Suppressor macrophage (primary cell): ENCODE measurements at places on chromosomes 3 and 15.

DNA sequence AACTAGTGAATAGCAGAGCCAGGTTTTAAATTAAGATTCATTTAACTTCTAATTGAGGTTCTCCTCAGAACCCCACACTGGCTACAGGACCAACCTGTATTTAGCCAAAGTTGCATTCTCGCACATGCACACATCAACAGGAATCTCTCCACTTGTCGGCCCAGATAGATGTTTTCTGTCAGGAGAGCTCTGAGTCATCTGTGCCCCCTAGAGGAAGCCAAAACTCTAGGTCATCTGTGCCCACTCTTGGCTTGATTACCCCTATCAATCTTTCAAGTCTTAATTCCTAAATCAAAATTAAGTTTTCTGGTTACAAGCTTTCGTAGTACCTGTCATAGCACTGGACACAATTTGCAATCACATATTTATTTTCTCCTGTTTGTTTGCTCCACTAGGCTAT, 104.9 kb upstream of the EOMES start:
- DNase-seq, result no peak

GRCh38 chr15:56094171-56094570, 100.8 kb upstream of the NEDD4 start:
- no peak for DNase-seq

DNA sequence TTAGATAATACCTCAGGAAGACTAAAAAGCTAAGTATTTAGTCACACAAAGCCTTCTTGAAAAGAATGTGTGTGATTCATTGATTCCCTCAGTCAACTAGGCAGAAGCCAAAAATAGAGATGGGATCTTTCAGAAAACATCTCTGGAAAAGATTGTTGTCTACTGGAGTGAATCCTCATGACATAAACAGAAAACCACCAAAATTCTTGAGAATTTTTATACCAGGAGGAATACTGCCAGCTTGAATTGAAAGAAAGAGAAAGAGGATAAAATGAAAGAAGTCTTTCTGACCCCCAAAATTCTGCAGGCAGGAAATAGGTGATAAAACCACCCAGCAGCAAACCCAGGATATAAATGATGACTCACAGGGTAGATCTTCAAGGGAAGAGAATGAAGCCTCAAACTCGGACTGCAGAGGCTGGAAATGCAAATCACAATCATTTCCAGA, 363.1 kb upstream of the PLSCR5 start:
- DNase-seq, result no peak

DNA sequence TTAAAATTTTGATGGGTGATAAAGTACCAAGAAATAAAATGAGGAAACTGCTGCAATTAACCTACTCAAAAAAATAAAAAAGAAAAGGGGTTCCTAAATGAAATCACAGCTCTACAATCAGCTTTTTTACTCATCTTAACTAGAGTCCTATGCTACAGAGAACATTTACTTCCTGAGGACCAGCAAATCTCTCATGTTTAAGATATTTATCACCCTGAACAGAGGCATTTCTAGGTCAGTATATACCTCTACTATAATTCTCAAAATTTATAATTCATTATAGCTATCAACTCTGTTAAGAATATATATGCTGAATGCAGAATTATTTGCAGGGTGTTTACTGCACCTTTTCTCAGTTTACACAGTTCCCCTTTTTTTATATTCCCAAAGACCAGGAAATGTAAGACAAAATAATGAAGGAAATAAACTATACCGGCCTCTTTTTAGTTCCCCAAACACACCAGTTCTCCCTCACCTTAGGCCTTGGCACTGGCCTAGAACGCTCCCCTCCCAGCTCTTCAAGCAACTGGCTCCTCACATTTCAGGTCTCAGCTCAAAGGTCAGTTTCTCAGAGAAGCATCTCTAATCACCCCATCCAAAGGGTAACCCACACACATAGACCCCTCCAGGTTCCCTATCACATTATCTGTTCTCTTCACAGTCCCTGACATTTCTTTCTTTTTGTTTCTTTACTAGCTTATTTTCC, 71.1 kb downstream of the LRRFIP2 start:
- no peak for DNase-seq

DNA sequence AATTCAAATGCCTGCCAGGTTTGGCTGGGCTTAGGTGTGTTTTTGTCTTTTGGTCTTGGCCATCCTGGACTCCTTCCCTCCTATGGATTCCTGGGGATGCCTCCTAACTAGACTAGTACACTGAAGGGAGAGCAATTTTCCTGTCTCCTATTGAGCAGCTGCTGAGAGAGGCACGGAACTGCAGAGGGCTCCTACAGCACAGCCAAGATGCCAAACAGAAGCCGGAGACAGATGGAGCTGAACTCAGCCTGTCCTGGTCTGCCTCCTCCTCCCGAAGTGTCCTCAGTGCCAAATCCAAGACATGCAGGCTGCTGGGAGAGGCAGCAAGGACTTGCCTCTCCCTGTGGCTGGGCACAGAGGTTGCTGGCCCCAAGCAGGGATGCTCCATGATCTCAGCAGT, 256.6 kb upstream of the PROK2 start:
- no peak for DNase-seq

DNA sequence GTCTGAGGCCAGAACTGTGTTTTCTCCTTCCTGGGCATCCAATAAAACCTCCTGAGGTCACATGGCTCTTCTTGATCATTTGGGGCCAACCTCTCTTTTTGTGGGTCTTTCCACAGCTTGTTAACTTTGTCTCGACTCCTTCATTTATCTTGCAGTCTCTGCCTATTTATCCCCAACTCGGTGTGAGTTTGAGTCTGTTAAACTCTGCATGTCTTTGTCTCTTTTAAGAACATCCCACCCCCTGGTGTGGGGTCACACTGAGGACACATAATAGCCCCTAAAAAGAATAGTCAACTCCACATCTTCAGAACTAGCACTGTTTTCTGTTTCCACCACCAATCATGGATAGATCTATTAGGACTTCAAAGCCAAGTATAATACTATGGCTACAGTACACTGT, 187.2 kb downstream of the TLE3 start:
- DNase-seq, result no peak

GRCh38 chr15:43948691-43949325, 122.0 kb downstream of the WDR76 start:
- DNase-seq, result no peak

DNA sequence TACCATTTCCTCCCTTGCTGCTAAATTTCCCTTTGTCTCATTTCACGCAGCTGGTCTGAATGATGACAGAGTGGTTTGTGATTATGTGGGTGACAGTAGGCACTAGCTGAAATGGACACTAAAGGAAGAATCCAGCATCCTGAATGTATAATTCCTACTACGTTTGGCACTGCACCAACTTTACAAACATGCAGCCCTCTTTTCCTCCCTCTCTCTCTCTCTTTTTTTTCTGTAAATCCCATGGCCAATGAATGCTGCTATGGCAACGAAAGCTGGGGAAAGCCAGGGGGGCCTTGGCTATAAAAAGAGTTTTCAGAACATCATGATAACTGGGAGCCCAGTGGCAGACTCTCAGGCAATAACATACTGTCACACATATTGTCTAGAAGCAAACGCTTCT, 367.2 kb upstream of the AGTR1 start:
- no peak for DNase-seq

DNA sequence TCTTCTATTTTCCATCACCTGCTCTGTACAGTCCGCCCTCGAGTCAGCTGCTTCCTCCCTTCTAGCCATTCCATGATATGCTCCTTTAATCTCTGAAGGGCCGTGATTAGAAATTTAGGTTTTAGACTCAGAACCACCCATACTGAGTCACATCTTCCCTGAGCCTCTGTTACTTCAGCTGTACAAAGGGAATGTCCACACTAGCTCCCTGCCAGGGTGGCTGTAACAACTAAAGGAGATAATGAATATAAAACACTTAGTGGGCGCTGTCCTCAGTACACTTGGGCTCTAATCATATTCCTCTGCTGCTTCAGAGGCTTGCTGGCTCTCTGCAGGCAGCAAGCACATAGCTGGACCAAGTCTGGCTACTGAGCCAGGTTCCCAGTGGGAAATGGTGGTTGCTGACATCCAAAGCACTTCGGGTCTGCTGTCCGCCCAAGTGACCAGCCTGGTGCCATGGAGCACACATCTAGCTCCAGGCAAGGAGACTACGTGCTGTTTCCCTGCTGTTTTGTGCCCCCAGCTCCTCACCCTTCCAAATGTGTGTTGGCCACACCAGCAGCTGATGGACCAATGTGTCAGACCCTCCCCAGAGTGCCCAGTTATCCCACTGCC, 901 bp upstream of the CHST14 start:
- DNase-seq, result no peak

DNA sequence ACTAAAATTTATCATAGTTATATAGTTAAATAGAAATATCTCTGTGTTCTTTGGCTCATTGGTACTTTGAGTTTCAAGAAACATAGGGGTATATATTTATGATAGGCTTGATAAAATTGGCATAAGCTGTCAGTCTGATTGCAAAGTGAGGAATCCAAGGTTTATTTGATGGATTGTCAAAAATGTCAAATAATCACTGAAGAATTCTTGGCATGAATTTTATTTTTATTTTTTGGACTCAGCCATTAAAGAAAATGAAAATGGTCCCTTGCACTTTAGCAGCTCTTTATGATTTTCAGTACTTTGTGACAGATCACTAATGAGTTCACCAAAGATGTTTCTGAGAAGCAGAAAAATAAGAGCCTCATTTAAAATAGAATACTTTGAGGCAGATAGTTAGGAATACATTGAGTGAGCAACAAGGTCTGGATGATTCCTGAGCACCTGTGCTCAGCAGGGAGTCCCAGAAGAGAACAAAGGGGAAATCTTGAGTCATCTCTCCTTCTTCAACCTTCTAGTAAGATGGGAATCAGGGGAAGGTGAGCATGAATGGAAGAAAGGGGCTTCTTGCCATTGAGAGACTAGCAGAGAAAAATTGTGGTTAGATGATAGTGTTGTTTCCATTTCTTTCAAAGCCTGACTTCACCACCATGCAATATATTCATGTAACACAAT, 85.3 kb upstream of the VEPH1 start:
- no peak for DNase-seq

GRCh38 chr15:53414167-53414566, 345.3 kb downstream of the WDR72 start:
- no peak for DNase-seq

DNA sequence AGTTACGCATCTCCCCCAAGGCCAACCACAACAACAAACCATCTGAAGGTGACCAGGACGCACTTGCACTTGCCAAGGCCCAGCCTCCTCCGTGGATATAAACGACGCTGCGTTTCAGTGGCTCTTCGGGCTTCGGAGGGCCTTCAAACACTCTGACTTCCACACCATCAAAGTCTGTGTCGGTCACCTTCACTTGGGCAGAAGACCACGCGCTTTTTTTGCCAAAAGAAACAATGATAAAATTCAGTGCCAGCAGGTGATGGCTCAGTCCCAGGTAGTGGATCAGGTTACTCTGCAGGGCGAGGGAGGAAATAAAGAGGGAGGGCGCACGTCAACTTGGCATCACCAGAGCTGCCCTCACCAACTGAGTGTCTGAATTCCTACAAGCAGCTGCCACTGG, 63.0 kb downstream of the NCEH1 start:
- DNase-seq, result no peak

GRCh38 chr3:20069178-20069532, 28.9 kb downstream of the KAT2B start:
- no peak for DNase-seq

GRCh38 chr3:42451116-42451515, 40.7 kb upstream of the LYZL4 start:
- DNase-seq, result no peak

GRCh38 chr3:77038468-77038929, 1.4 kb upstream of the ROBO2 start:
- DNase-seq, result peak; percentile 74

DNA sequence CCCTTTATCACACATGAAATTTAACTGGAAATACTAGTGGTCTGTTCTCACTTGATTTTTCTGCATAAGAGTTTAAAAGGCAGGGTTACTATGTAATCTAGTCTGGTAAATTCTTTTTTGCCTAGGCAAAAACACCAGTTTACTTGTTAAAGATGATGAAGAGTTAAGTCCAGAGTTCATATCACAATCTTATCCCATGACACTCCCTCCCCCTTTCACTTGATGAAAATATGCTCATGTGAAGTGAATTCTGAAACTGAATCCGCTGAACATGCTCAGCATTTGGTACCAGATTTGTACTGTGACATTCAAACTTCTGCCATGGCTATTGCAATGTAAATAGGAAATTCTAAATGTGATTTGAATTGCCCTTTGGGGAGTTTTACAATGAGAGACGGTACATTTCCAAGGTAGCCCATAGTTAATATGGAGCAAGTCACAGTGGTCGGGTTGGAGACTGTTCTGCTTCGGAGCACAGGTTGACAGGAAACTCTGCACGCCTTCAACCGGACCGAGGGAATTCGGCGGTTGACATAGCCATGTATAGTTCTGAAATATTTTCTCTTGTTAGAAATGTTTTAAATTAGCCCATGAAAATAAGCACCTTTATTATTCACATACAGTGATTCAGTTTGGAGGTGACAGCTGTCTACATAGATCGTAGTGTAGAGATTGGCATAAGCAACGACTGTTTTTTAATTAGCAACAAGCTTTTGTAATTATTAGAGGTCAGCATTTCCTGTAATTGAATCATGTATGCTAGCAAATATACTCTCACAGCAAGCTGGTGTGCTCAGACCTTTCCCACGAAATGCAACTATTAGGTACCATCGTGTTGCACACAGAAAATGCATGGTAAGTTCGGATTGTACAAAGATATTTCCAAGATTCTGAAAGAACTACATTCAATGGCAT, 768.6 kb upstream of the GOLIM4 start:
- no peak for DNase-seq

DNA sequence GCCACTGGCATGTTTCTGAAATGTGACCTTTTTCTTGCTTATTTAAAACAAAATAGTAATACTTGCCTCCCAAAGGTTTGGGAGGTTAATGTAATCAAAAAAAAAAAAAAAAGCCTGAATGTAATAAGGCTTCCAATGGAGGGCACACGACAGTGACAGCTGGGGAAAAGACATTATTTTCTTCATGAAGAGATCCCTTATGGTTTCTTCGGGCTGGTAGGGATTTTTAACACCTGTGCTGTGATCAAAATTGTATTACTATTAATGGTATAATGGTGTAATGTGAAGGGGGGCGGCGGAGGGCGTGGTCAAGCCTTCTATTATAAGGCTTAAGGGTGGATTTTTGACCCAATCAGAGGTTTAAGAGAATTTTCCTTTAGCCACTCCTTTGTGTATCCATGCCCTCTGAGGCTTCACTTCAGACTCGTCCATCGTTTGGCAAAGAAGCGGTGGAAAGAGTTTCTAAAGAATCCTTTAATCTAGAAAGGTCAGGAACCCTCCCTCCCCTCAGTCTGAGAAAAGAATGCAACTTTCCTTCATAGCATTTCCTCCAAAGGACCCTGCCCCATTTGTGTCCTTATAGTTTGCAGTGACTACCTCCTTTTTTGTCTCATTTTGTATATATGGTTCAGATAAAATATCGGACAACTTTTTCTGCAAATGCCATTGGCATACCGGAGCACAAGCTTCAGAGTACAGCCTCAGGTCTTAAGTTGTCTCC, 89.5 kb upstream of the CHD2 start:
- DNase-seq, result peak; percentile 74

DNA sequence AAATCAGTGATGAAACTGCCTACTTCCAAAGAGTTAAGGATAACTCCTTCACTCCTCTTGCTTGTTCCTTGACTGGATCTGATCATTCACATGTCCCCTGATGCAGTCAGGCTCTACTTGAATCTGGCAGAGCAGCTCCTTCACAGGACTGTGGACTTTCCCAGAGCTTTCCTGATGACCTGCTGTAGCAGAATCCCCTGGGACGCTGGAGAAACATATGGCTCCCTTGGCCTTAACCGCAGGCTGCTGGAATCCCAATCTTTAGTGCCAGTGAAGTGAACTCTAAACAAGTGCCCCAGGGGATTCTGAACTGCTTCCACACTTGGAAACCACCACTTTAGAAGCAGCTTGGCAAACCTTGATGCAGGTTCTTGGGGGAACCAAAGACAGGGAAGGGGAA, 217.8 kb downstream of the CHST2 start:
- no peak for DNase-seq

- no peak for DNase-seq
Observed at GRCh38 chr3:189953551-189953950, 167.1 kb downstream of the P3H2 start.
